ENCODE measurements at places on chromosomes 1 and 21.

- no peak for DNase-seq
Observed at GRCh38 chr1:118381197-118381869, 196.3 kb upstream of the SPAG17 start.

DNA sequence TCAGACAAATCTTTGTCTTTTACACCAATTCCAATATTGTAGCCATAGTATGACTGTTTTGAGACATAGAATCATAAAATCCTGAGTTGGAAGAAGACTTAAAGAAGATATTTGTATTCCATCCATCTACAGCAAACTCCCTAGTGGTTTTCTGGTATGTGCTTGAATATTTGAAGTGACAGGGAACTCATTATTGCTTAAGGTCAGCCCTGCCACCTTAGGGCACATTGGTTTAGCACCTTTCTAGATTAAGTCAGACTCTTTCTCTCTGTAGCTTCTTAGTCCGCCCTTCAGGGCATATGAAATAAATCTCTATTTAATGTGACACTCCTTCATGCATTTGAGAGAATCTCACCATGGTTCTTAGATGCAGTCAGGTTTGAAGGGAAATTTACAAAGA, 49.8 kb downstream of the PTGER3 start:
- DNase-seq: no peak

- DNase-seq: no peak
Observed at GRCh38 chr1:110215621-110216515, 5.8 kb downstream of the KCNC4 start.

DNA sequence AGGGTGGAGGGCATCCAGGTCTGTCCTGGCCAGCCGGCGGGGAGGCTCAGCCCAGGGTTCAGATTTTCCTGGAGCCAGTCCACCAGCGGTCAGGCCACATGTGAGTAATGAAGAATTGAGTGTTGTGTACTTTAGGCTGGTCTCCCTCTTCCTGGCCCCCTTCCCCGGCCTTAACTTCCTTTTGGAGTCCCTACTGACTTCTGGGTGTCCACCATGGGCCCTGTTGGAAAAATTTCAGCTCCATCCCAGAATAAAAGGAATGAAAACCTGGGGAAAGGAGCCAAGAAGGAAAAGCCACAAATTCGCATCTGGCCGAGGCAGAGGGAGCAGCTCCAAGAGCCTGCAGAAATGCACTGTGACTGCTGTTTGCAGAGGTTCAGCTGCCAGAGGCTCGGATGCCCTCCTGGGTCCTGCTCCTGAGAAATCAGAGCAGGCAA, 35.5 kb upstream of the HHAT start:
- no peak for DNase-seq

- no peak for DNase-seq
Observed at GRCh38 chr1:47647327-47647845, 209.5 kb downstream of the FOXD2 start.

- no peak for DNase-seq
Observed at GRCh38 chr1:223140611-223141405, 2.2 kb downstream of the TLR5 start.

GRCh38 chr1:71788113-71788512, 494.2 kb downstream of the NEGR1 start:
- DNase-seq: no peak

GRCh38 chr1:28301368-28302174, 27.3 kb upstream of the MED18 start:
- DNase-seq: no peak

DNA sequence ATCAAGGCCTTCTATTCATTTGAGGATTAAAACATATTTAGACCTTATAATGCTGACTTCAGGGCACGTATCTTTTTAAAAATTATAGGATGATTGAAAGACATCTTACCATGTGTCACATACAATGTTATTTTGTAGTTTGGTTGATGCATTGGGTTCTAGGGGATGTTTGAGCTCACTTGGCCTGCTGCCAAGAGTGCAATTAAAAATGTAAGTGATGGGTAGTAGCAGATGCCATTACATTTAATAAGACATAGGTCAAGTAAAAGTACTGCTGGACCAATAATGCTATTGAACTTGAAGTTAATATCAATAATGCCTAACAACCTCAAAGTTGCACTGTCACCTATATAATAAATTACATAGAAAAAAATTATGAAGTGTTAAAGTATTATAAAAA, 616.5 kb upstream of the RGS18 start:
- no peak for DNase-seq

DNA sequence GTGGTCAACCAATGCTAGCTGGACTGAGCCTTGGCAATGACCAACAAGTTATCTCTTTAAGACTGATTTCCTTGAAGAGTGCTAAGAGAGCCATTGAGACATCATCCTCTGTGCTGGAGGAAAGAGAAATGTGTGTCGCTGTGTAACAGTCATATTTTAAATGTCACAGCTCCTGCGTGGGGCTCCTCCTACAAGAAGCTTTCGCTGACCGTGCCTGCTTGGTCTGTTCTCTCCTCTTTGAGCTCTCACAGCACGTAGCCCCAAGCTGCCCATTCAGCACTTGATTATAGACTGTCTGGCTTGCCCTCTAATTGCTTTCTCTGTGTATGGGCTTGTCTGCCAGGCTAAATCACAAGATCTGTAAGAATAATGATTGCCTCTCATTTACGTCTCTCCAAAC, 221.3 kb downstream of the FOXD2 start:
- no peak for DNase-seq

- no peak for DNase-seq
Observed at GRCh38 chr1:234400773-234401172, 27.5 kb downstream of the COA6 start.

DNA sequence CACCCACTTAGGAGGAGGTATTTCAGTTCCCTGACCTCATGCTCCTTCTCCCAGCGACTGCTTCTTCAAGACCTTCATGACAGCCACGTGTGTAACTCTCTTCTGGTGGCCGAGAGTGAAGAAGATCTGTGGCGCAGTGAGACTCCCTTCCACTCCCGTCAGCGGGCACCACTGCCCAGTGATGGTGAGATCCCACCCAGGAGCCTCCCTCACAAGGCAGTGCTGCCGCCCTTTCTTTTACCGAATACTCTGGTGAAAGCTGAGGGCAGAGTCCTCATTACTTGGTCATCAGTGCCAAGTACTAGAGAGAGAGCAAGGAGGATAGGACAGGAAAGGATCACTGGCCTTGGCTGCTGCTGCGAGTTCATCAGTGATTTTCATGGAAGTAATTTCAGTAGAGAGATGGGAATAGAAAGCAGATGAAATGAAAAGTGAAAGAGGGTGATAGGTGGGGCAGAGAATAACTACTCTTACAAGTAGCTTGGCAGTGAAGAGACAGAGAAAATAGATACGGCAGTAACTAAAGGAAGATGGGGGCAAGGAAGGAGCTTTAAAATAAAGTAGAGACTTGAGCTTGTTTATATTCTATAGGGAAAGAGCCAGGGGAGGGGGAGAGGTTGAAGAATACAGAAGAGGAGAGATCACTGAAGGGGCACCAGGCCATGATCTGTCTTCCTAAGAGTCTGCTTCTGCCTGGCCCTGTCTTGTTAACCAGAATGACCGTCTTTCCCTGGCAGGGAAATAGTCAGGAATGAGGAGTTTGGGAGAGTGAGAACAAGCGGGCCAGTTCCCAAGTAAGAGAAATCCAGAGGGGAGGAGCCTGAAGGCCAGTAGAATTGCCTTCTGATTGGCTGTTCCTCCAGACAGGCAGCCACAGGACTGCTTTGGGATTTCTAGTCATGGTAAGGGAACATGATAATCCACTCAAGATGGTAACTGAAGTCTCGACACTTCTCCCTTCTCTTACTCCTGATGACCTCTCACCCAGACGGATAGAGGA, 18.3 kb downstream of the HYI start:
- DNase-seq: no peak

GRCh38 chr1:72431810-72432209, 149.5 kb upstream of the NEGR1 start:
- no peak for DNase-seq

DNA sequence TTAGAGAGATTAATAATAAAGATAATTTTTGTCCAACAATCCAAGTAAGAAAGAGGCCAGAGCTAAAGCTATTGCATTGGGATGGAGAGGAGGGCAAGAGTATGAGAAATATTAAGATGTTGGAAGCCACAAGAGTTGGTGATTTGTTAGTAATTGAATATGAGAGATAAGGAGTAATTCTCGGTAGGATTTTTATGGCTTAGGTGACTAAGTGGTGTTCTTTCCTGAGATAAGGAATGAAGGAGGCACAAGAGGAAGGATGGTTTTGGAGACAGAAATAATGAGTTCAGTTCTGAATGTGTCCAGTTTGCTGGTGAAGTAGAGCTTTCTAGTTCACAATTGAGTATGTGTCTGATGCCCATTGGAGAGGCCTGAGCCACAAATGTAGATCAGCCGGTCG, 9.4 kb downstream of the TRMT13 start:
- DNase-seq: no peak

GRCh38 chr21:29287383-29287782, 11.3 kb upstream of the BACH1 start:
- DNase-seq: no peak

GRCh38 chr1:8911416-8912309, 33.2 kb upstream of the ENO1 start:
- DNase-seq: no peak

GRCh38 chr1:8165595-8166360, 139.7 kb upstream of the ERRFI1 start:
- no peak for DNase-seq

GRCh38 chr21:34612557-34612956, 2.4 kb downstream of the RCAN1 start:
- DNase-seq: no peak

GRCh38 chr21:31316488-31317169, 27.4 kb downstream of the TIAM1 start:
- no peak for DNase-seq

DNA sequence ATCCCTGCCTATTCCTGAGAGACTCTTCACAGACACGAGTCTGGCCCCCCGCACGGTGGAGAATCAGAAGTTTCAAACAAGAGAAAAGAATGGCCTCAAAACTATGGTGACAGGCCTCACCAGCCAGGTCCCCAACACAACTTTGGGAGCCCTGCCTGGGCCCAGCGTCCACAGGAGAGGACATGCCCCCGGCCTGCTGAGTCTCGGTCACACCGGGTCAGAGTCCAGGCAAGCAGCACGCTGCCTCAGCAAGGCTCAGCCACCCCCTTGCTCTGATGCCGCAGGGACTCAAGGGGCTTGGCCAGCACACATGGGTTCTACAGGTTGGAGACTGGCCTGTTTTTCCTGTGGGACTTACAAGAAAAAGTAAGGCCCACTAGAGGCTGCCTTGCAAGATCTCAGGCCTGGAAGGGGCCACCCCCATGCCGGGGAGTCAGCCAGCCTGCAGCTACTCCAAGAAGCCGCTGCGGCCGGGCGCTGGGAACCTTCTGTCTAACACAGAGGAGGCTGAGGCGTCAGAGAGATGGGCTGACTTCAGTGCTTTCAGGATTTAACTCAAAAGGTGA, 116.8 kb downstream of the NPHP4 start:
- no peak for DNase-seq

DNA sequence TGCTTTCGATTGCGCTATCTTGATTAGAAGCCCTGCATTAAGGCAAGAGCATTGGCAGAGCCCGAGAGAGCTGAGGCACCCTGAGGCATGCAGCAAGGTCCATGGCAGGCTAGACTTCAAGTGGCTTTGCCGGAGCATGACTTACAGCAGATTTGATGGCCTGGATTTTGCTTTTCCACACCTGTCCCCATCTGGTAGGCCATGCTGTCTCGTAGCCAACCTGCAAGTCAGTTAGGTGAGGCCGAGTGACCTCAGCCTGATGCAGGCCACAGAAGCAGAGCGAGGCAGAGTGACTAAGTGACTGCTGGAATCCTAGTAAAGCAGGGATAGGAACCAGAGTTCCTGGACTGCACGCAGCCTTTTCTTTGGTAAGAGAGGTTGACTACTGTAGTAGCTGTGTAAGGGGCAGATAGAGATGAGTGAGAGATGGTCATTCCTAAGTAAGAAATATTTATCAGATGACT, 148.9 kb downstream of the PBX1 start:
- no peak for DNase-seq

DNA sequence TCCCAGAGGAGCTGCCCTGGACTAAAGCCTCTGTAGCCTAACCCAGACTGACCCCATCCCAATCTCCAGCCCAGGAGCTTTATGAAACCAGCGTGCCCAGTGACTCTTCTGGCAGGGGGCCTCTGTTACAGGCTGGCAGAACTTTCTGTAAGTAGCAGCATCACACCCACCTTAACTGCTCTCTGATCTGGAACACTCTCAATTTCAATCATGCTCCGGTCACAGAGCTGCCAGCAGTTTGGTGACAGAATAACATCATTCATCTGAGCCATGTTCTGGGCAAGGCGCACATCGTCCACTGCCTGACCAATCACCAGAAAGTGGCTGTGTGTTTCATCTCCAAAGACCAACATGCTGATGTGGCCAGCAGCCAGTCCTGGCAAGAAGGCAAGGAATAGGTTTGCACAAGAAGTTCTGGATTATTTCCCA, 14.7 kb downstream of the ADCY10 start:
- DNase-seq: no peak

- DNase-seq: no peak
Observed at GRCh38 chr1:241024834-241025233, 332.2 kb downstream of the RGS7 start.

GRCh38 chr21:33761441-33762036, 119.2 kb downstream of the ITSN1 start:
- DNase-seq: no peak

DNA sequence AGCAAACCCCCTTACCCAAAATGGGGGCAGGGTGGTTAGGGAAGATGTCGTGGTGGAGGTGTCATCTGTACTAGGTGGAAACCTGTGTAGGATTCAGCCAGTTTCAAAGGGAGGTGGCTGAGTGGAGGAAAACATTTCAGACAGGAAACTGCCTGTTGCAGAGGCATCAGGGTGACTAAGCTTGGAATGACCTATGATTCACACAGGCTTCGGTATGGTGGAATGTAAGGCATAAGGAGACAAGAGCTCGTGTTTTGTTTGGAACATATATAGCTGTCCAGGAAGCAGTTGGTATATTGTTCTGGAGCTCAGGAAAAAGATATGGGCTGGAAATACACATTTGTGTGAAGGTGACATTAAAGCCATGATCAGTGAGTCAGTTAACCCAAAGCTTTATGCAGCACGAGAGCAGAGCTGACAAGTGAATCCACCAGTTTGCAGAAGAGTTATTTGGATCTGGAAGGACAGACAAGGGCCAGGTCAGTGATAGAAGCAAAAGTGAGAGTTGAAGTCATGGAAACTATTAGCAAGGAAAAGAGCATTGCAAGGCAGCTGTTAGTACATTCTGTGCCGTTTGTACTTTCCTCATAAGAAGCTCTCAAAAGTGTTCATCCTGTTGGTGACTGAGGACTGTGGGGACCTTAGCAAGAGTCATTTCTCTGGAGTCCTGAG, 12.2 kb downstream of the UTP25 start:
- DNase-seq: no peak

All from stimulated activated CD8-positive, alpha-beta memory T cell treated with anti-CD3 and anti-CD28 coated beads, Interleukin-7, amount 100 ng/mL, for 4 hours (primary cell).